ENCODE measurements at places on chromosomes 1 and 21.

GRCh38 chr21:23507501-23507900 is 2099.8 kb downstream of the MRPL39 start:
- no peak for DNase-seq

DNA sequence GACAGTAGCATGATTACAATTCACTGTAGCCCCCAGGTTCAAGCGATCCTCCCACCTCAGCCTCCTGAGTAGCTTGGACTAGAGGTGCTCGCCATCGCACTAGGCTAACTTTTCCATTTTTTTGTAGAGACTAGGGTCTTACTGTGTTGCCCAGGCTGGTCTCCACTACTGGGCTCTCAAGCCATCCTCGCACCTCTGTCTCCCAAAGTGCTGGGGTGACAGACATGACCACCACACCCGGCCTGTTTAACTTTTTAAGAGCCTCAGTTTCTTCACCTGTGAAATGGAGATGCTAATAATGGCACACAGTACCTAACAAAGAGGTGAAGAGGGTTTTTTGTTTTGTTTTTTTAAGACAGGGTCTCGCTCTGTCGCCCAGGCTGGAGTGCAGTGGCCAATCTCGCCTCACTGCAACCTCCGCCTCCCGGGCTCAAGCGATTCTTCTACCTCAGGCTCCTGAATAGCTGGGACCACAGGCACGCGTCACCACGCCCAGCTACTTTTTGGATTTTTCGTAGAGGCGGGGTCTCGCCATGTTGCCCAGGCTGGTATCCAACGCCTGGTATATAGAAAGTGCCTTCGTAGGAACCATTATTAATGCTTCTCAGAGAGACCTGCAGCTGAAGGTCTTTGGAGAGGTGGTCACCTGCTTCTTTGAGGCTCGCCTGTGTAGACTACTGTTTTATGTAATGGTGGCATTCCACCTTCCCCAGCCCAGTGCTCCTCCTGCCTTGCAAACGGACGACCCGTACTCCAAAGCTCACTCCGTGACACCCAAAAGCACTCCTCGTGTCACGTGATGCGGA is 567 bp downstream of the PMVK start:
- DNase-seq = no peak

DNA sequence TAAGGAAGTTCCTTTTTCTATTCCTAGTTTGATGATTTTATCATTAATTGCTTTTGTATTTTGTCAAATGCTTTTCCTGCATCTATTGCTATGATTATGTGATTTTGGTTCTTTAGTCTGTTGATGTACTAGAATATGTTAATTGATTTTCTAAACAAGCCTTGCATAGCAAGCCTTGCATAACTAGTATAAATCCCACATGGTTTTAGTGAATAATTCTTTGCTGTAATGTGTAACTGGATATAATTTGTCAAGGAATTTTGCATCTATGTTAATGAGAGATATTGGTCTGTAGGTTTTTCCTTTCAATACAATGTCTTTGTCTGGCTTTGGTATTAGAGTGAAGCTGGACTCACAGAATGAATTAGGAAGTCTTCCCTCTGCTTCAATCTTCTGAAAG is 460.2 kb downstream of the LTN1 start:
- no peak for DNase-seq

- DNase-seq = no peak
Observed at GRCh38 chr1:160009081-160009480, 22.7 kb downstream of the PIGM start.

DNA sequence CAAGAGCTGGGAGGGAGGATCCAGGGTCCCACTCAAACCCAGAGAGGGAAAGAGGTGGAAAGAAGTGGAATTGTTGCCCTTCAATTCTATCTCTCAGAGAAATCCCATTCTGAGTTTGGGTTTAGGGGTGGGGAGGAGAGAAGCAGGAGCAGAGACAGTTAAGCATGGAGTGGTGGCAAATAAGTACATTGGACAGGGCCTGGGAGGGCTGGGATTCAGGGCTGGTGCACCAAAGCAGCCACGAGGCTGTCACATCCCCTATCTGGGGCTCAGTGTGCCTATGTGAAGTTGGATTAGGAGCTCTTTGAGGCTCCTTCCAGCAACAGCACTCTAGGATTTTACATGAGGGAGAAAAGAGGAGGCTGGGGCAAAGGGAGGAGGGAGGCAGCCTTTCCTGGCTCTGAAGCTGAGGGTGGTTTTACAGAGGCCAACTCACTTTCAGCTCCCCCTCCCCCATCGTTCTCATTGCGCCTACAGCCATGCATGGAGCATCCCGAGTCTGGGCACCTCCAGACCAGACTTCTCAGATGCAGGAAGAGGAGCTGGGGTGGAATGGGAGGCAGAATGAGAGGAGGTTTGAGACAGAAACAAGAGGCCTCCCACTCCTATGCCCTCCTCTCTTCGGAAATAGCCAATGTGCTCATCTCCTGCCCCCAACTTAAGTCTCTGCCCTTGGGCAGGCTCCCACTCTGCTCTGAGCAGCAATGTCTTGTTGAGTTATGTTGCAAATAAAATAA is 3.0 kb upstream of the SYT6 start:
- no peak for DNase-seq

DNA sequence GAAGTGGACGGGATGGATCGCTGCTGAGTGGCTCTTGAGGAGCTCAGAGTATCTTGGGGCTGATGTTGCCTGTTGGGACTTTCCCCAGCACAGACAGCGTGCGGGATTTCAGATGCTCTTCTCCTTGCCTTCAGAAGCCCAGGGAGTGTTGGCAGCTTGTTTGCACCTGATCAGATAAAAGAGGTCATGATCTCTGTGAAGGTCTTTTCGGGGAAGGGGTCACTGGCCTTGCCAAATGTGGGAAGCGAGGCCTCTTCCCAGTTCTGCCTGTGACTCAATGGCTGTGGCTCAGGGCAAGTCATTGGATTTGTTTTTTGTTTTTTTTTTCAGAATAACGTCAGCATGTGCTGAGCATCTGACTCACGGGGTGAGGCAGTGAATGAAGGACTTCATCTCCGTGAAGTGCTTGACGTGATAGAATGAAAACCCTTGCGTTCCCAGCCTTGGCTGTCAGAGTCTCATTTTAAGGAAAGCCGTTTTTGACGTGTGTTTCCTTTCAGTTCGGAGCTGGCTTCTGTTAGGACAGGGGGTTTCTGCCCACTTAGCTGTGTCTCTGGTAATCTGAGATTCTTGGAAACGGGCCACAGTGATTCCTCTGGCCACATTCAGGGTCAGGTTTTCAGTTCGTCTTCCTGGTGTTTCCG is 46.7 kb downstream of the GALNT2 start:
- DNase-seq = no peak

- DNase-seq = peak; percentile 17
Observed at GRCh38 chr1:17661546-17662157, 93.5 kb upstream of the ACTL8 start.

DNA sequence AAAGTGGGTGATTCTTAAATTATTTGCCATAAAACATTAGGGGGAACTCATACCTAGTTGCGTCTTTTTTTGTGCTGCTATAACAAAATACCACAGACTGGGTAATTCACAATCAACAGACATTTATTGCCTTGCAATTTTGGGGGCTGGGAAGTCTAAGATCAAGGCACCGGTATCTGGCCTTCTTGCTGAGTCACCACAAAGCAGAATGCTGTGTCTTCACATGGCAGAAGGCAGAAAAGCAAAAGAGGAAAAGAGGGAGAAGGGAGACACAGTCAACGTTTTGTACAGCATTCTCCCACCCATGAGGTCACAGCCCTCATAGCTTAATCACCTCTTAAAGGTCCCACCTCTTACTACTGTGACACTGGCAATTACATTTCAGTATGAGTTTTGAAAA is 291.0 kb downstream of the CHRM3 start:
- no peak for DNase-seq

DNA sequence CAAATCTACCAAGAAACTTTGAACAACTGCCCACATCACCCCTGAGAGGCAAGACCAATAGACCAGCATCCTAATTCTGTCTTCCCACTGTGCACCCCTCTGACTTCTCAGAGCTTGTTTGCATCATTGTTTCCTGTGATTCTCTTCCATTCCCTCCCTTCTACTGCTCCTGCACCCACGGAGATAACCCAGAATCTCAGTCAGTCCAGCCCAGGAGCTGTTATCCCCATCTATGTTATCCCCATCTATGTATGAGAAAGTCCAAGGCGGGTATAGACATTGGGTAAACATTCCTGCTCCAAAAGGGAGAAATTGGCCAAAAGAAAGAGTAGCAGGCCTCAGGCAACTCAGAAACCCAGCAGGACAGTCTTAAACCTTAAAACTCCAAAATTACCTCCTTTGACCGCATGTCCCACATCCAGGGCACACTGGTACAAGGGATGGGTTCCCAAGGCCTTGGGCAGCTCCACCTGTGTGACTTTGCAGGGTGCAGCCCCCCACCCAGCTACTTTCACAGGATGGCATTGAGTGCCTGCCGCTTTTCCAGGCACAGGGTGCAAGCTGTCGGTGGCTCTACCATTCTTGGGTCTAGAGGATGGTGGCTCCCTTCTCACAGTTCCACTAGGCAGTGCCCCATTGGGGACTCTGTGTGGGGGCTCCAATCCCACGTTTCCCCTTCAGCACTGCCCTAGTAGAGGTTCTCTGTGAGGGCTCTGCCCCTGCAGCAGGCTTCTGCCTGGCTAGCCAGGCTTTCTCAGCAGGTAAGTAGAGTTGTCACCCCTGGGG is 414.8 kb downstream of the NPHP4 start:
- DNase-seq = no peak

DNA sequence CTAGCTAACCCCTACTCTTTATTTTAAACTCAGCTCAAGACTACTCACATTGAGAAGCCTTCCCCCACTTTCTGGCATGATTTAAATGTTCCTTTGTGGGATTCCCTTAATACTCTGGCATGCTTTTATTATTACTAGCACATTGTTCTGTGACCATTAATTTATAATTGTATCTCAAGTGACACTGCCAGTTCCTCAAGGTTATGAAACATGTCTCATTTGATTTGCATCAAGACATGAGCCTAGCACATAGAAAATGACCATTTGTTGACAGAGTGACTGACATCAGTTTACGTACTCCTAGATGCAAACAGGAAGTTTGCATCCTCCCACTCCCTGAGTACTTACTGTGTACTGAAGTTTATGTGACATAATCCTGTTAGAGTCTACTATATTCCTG is 15.2 kb downstream of the RGS4 start:
- DNase-seq = no peak

- DNase-seq = no peak
Observed at GRCh38 chr21:35428937-35429336, 379.8 kb upstream of the RUNX1 start.

DNA sequence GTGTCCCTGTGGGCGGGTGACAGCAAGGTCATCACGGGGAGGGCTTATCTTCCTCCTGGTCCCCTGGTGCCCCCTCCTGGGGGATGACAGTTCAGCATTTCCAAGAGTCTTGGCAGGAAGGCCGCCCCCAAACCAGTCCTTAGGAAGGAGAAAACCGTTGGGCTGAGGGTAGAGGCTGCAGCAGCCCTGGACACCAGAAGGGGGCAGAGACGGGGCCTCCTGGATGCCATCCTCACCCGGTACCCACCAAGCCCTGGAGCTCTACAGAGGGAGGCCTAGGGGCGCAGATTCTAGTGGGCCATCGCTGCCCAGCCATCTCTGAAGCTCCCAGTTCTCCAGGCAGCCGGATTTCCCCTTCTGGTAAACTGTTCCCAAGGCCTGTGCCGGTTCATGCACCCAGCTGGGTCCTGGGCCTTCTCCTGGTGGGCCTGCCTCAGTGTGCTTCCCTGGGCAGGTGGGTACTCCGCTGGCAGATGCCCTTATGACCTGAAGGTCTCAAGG is 14.8 kb upstream of the ZNF669 start:
- no peak for DNase-seq

GRCh38 chr1:55490547-55490946 is 275.4 kb upstream of the USP24 start:
- no peak for DNase-seq

- no peak for DNase-seq
Observed at GRCh38 chr1:168137515-168137821, 738 bp upstream of the GPR161 start.

- no peak for DNase-seq
Observed at GRCh38 chr1:38029081-38029681, 16.6 kb downstream of the UTP11 start.

- DNase-seq = no peak
Observed at GRCh38 chr1:235139315-235139714, 10.7 kb upstream of the TOMM20 start.

- no peak for DNase-seq
Observed at GRCh38 chr1:53469373-53469772, 10.2 kb downstream of the DMRTB1 start.

- DNase-seq = no peak
Observed at GRCh38 chr1:92623187-92623778, 136.6 kb upstream of the GFI1 start.

GRCh38 chr1:77925518-77925917 is 37.1 kb downstream of the NEXN start:
- DNase-seq = no peak

GRCh38 chr1:3021233-3021671 is at the start of gene ACTRT2:
TSS of gene ACTRT2 (plus strand) at chr1:3021467. CDS start at chr1:3021687, 220 bp downstream.
- no peak for DNase-seq

- no peak for DNase-seq
Observed at GRCh38 chr1:63825111-63825510, 51.3 kb downstream of the ROR1 start.

DNA sequence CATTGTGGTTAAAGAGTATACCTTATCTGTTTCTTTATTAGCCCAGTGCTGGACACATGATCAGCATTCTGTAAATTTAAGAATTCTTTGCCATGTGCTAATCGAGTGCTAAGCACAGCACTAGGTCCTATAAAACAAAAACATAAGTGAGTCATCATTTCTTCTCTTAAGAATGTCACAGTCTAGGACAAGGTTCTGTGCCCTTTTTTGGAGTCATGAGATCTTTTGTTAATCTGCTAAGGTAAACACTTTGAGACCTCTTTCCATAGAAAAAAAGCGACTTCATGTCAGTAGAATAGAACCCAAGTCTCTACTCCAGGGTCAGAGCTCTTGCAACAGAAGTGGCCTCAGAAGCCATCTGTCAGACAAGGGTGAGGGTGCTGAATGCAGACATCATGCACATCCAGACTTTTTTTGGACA is 70.0 kb upstream of the NFIA start:
- DNase-seq = no peak

DNA sequence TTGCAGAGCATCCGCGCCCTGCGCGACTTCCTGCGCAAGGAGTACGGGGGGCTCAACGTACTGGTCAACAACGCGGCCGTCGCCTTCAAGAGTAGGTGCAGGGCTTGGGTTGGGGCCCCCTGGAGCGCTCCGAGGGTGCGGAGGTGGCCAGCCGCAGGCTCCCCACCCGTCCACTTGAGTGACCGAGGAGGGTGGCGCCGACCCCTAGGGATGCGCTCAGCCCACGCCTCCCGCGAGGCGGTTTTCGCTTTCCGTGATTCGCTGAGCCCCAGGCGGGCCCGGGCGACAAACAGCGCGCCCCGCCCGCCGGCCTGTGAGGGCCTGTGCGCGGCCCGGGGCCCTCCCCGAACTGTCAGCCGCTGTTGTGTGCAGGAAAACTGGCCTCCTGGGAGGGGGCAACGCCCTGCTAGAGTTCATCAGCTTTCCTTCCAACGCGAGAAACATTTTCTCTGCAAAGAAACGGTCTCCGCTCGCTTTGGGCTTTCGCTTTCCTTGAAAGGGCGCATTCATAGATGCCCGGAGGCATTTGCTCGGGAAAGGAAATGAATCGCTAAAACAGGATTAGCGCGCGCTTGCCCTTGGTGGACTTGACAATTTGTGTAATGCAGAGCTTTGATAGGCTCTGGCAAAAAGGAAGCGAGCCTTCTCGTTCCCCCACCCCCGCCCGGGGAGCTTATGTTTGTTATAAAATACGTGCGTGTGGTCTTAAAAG is 668 bp downstream of the CBR3 start:
- peak; percentile 68 for DNase-seq
